ENCODE measurements at places on chromosomes 5 and 9.

GRCh38 chr9:109519366-109519765, 21.3 kb upstream of the PTPN3 start:
- no peak for DNase-seq

DNA sequence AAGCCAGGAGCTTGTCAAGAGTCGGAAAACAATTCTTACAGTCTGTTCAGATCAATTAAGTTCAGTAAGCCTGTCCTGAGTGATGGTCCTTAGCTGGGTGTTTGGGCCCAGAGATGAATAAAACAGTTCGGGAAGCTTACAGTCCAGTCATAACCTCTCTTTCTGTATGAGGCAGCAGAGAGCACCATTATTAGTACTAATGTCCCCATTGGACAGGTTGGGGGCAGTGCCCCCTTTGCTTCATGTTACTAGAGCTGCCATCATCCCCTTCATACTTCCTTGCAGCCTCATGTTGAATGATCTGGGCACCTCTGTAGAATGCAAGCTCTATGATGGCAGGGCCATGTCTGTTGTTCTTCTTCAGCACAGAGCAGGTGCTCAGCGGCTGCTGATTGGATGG, 9.8 kb downstream of the DOCK2 start:
- DNase-seq, result no peak

DNA sequence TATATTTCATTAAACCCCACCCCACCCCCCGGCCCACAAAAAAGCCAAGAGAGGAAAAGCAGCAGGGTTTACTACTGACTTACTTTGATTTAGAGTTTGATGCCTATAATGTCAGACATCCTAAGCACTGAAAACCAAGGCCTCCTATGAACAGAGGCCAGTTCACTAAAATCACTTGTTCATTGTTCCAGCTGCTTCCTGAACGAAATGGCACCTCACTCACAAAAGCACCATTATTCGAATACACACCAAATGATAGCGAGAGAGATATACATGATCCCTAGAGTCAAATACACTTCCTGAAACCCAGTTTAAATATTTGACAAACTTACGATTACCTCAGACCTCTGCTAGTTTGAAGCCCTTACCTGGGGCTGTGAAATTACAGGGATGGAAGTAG, 66.6 kb downstream of the LPAR1 start:
- no peak for DNase-seq

- no peak for DNase-seq
Measured at GRCh38 chr5:127014573-127014972, 15.8 kb downstream of the MARCHF3 start.

DNA sequence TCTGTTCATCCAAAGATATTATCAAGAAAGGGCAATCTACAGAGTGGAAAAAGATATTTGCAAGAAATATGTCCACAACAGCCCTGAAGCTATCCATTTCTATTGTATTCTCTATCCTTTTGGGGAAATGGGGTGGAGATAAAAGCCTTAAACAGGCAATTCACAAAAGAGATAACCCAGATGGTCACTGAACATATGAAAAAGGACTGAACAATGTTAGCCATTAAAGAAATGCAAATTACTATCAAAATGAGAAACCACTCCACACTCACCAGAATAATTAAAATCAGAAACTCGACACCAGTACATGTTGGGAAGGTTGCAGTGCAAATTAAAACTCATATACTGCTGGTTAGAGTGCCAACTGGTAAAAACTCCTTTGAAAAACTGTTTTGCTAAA, 955.2 kb upstream of the DMAC1 start:
- DNase-seq, result no peak

GRCh38 chr5:142532781-142533176, 153.1 kb downstream of the FGF1 start:
- no peak for DNase-seq

GRCh38 chr9:114235033-114235661, 79.8 kb downstream of the COL27A1 start:
- no peak for DNase-seq

DNA sequence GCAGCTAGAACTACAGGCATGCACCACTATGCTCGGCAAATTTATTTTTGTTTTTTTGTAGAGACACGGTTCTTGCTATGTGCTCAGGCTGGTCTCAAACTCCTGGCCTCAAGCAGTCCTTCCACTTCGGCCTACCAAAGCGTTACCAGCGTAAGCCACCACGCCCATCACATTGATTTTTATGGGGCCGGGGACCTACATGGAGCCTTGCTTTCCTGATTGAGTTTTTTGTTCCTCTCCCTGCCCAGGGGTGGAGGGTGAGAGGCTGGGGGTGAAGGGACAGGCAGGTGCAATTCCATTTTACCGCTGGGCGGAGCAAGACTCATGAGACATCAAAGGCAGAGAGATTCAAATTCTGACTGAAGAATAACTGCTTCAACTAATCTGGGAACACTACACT, 1.9 kb downstream of the ALDH1B1 start:
- DNase-seq, result no peak

- no peak for DNase-seq
Measured at GRCh38 chr5:172463031-172463430, 8.7 kb upstream of the SH3PXD2B start.

DNA sequence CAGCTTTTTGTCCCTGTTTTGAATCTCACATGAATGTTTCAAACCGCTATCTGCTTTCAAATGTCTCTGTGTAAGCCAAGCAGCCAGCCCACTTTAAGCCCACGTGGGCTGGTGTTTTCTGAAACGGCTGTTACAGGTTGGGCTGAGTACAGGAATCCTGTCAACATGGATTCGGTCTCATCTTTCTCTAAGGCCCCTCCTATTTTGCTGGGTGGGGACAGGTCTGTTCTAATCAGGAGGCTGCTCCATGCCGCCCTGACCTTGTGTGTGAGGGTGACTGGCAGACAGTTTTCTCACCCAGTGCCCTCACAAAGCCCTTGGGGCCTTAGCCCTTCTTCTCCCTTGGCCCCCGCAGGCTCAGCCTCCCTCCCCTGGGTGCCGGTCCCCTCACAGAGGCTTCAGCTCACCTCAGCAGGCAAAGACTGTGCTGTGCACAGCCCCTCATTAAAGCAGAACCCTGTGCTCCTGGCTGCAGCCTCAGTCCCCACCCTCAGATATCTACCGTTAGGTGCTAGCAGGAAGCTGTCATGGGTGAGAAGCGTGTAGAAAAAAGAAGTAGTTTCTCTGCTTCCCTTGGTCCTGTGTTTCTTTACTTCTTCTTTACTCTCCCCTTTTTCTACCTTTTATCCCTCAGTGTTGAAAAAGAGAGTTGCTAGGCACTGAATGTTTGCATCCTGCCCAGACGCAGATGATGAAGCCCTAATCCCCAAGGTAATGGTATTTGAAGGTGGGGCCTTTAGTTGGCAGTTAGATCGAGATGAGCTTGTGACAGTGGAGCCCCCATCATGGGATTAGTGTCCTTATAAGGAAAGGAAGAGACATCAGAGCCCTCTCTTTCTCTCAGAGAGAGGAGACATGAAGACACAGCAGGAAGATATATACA, 205.7 kb downstream of the ADAMTS12 start:
- DNase-seq, result no peak
